ENCODE measurements at places on chromosomes 7 and 10.

DNA sequence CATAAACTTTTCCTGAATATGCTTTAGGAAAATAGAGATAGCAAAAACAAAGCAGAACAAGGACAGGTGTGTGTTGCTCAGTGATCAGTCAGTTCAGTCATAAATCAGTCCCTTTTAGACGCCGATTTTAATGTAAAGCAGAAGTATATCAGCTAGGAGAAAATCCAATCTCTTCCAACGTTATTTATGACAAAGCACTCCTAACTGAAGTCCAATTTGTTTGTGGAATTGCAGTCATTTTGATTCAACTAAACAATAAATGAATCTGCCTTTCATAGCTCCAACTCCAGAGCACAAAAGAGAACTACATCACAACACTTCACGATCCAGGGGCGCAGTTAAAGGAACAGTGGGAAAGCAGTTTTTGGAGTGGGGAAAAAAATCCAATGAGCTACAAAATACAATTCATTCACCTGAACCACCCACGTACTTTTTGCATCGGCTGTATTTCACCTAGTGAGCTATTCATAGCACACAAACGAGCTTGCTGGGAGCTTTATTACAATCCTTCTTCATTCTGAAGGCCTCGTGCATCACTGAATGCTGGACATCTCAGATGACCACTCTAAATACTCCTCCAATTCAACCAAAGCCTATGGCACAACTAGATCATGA is 151.3 kb downstream of the LRRN3 start:
- no peak for DNase-seq

DNA sequence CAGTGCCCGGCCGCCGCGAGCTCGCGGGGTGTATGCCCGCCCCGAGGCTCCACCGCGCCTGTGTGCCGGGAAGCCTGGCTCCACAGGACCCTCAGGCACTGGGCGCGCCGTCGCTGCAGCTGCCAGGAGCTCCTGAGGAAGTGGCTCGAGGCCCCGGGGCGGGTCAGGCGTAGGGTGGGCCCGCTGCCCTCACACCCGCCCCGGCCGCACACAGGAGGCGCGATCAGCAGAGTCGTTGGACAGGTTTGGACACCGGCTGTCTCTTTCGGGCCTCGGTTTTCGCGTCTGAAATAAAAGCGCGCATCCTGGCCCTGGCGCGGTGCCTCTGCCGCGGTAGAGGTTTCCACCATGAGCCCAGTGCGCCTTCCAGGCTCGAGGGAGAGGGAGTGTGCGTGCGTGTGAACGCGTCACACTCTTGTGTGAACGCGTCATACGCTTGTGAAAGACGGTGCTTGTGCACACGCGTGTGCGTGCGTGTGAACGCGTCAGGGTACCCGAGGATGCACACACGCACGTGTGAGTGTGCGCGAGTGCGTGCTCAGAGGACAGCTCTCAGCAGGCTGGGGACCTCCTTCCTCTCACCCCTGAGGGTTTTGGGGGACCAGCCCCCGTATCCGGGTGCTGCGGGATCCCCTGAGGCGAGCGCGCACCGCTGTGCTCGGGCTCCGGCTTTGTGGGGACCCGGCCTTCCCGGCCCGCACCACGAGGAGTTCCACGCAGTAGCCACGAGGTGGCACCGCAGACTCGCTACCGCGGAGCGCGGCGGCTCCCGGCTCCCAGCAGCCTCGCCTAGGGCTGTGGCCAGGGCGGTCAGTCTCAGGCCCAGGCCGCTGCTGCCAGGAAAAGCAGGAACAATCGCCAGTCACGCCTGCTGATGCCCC is 83.8 kb downstream of the BMS1 start:
- DNase-seq = peak; percentile 64

- DNase-seq = no peak
These were observed 237.8 kb upstream of the GALNT17 start for GRCh38 chr7:70893971-70894715.

- no peak for DNase-seq
These were observed 70.4 kb upstream of the HECTD2 start for GRCh38 chr10:91339729-91340128.

DNA sequence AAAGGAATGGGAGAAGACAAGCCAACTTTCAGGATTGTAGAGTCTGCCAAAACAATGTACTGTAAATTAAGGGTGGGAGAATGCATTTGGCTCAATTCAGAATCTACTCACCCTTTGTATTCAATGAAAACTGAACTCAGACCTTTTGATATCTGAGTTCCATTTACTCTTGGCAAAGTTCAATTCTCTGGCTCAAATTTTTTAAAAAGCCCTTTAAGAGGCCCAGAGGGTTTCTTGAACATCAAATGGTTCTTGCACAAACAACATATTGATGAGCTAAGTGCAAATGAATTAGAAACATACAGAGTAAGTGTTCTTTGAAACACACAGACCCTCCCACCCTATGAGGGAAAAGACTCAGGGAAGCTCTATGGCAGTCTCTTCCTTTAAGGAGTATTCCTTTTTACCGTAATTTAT is 5.2 kb upstream of the XPNPEP1 start:
- no peak for DNase-seq

GRCh38 chr7:400901-401485 is 111.0 kb downstream of the FOXL3 start:
- DNase-seq = no peak

DNA sequence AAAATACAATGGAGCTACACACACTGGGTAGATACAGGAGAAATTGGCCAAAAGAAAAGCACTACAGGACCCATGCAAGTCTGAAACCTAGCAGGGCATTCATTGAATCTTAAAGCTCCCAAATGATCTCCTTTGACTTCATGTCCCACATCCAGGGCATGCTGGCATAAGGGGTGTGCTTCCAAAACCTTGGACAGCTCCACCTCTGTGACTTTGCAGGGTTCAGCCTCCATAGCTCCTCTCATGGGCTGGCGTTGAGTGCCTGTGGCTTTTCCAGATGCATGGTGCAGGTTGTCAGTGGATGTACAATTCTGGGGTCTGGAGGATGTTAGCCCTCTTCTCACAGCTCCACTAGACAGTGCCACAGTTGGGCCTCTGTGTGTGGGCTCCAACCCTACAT is 626.3 kb upstream of the POT1 start:
- DNase-seq = peak; percentile 18

DNA sequence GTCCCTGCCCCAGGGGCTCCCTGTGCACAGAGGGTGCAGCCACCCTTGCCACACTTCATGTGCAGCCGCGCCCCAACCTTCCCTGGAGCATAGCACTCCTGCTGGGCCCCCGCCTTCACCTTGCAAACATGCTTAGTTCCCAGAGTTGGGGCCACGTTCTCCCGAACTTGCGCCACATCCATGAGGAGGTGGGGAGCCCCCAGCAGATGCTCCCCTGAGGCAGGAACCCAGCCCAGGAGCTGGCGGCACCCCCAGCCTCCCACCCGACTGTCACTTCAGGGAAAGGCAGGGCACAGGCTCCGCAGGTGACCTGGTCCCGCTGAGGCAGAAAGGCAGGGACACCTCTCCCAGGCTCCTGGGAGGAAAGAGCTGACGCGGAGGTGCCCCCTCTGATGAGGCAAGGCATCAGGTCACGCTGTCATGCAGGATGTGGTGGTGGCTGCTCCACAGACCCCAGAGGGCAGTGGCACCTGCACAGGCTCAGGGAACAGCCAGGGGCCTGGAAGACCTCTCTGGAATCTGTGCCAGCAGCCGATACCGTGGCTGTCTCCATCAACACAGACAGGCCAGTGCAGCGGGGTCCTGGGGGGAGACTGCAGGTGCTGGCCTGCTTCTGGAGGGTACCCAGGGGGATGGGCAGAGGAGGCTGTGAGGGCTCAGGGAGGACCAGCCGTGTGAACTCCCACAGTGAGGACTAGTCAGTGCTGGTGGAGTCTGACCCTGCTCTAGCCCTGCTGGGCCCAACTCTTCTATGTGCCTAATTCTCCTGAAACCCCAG is 221.3 kb downstream of the MAD1L1 start:
- no peak for DNase-seq

DNA sequence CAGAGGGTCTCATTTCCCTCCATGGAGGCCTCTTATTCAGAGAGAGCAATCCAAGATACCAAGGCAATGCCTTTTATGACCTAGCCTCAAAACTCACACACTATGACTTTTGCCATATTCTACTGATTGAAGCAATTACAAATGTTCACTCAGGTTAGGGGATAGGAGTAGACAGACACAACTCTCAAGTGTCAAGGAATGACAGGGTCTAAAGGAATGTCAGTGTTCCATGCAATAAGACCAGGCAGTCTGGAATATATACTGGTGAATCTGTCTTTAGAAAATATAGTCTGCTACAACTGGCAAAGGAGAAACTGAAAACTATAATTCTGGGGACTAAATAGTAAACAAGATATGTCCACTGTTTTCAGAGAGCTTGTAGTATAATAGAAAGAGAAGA is 283.9 kb downstream of the PRKG1 start:
- no peak for DNase-seq

DNA sequence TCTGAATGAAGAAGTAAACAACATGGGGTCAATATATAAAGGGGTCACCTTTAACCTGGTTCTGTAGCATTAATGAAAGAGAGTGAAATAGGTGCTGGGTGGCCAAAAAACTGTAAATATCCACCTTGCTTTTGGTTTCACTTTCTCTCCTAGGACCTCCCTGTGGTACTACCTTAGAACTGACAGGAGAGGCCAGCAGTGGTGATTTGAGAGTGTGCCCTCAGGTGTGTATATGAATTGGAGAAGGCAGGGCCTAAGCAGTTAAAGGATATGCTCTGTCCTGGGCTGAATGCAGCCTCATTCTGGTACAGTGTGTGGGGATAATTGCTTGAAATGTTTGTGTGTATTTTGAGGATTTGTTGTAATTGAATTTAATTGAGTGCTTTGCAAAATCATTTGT is 62.0 kb downstream of the BBS9 start:
- no peak for DNase-seq

DNA sequence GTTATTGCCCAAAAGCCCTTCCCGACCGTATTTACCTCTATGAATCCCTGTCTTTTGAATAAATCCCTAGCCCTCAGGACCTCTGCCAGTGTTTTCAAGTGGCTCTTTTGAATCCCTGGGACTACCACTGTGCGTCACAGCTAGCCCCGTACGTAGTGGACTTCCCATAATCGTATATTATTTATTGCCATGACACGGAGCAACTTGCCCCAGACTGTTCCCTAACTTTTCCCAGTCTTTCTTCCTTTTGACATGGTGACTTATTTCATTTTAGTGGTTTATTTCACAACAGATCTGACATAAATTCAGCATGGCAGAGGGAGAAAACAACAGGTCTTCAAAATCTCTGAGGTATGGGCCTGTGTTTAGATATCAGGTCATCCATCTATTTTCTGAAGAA is 318.6 kb upstream of the KLF6 start:
- no peak for DNase-seq

All from Kasumi-1 (cell line).